ENCODE measurements at places on chromosomes 12 and 14.

GRCh38 chr14:51447411-51447810 lies 204.3 kb upstream of the FRMD6 start:
- DNase-seq, result no peak

DNA sequence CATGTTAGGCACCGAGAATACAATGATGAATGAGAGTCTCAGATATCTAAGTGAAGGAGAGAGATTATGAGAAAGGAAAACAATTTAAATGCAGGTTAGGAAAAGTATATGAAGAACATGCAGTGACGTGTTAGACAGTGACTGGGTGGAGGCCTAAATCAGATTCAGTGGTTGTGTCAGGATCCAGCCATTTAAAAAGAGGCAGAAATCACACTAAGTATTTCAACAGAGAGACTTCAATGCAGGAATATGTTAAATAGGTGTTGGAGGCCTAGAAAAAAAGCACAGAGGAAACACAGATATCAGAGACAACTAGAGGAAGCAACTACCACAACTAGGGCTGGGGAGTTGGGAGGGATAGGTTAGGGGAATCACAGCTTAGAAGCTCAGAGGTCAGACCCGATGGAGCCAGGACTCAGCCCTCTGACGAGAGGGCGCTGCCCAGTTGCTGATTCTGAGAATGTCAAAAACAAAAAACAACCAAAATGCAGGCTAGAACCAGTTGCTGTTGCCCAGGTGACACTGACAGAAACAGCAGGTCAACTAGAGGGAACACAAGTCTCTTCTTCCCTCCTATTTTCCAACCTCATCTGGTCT lies 3.0 kb upstream of the GARIN2 start:
- no peak for DNase-seq

- DNase-seq, result no peak
Measured at GRCh38 chr12:105409801-105410471, 79.4 kb downstream of the C12orf75 start.

- DNase-seq, result peak; percentile 7
Measured at GRCh38 chr12:19665121-19665900, 226.0 kb downstream of the AEBP2 start.

GRCh38 chr12:103369929-103370328 lies 125.8 kb downstream of the C12orf42 start:
- DNase-seq, result no peak

GRCh38 chr12:41402801-41403200 lies 214.7 kb downstream of the PDZRN4 start:
- no peak for DNase-seq

- no peak for DNase-seq
Measured at GRCh38 chr14:72023128-72024042, 91.2 kb downstream of the RGS6 start.

- no peak for DNase-seq
Measured at GRCh38 chr12:24478254-24478653, 470.6 kb downstream of the BCAT1 start.

- DNase-seq, result no peak
Measured at GRCh38 chr12:118034429-118035189, 18.1 kb downstream of the RFC5 start.

DNA sequence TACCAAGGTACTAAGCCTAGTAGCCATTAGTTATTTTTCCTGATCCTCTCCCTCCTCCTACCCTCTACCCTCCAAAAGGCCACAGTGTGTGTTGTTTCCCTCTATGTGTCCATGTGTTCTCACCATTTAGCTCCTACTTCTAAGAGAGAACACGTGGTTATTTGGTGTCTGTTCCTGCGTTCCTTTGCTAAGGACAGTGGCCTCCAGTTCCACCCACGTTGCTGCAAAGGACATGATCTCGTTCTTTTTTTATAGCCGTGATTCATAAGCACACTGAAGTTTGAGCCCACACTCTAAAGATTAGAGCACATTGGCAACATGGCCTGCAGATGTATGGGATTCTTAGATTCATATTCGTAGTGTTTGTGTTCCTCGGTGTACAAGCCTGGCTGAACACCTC lies 8.1 kb upstream of the STX2 start:
- DNase-seq, result no peak

- DNase-seq, result no peak
Measured at GRCh38 chr14:105493921-105494605, 3.0 kb downstream of the TEDC1 start.

Measured in globus pallidus (tissue), 1 donor.